ENCODE measurements at places on chromosomes 7 and 10. TPM values are rescaled to one million over a fixed set of nuclear protein-coding genes. Genes with fewer than 3 reads are reported as not detected.
A peak's percentile ranks its signal among the peaks of the same experiment; 100 is the strongest.

DNA sequence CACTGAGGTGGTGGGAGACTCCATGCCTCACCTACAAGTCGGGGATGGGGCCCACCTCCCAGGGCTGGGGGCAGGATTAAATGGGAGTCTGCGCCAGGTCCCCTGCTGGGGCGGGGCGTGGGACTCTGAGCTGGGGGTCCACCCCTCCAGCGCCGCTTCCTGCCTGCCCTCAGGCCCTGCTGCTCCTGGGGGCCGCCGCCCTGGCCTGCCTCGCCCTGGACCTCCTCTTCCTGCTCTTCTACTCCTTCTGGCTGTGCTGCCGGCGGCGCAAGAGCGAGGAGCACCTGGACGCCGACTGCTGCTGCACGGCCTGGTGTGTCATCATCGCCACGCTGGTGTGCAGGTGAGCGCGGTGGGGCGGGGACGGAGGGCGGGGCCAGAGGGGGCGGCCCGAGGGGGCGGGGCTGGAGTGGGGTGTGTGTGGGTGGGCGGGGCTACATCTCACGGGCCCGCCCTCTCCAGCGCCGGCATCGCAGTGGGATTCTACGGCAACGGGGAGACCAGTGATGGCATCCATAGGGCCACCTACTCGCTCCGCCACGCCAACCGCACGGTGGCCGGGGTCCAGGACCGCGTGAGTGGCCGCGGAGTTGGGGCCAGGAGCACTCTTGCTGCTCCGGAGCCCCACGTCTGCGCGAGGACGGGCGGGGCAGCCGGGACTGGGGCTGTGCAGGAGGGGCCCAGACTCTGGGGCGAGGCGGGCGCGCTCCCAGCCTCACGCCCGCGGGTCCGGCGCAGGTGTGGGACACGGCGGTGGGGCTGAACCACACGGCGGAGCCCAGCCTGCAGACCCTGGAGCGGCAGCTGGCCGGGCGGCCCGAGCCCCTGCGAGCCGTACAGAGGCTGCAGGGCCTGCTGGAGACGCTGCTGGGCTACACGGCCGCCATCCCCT lies 15.1 kb downstream of the TTYH3 start:
- DNase-seq: no peak

DNA sequence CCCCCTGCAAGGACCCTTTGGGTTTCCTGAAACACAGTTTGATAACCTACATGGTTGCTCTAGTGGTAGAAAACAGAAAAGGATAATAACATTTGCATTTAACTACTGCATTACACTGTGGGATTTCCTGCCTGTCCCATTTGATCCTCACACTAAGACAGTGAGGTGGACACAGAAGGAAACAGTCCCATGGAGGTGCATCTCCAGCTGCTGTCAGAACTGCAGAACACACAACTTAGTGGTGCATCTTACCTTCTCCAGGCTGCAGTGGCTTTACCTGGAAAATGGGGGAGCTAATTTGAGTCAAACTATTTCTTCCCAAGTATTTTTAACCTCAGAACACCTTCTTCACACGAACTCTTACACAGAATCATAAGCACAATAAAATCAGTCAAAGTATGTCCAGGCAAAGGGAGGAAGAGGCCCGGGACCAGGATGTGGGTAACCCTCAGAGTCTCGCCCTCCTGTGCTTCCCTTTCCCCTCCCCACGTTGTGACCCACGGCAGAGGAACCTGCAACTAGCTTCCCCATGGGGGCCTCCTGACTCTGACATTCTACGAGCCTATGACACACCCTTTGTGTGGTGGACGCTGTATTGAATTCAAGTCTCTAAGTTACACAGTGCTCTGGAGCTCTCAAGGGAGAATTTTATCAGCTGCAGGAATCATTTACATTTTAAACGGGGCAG lies 33.7 kb downstream of the SCRN1 start:
- DNase-seq: no peak

MINDY4 gene
- total RNA-seq: 6.0 TPM

GRCh38 chr10:26274391-26274790 lies 57.8 kb downstream of the GAD2 start:
- peak; percentile 15 for DNase-seq

DNA sequence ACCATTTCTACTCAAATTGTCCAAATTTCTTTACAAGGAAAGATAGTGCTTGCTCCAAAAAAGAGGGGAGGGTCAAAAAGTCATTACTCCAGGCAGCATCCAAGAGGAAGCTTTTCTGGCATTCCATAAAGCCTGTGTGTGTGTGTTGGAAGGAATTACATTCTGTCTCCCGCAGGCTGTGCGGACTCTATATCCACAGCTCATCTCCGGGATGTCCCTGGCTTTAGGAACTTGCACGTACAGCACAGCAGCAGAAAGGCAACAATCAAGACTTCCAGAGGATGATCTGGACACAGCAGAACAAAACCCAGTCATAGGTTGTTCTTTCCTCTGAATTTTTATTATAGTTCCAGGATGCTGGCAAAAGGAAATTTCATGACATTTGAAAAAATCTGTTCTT lies 94.8 kb downstream of the ITIH5 start:
- no peak for DNase-seq

- DNase-seq: no peak
These were observed 74.7 kb upstream of the CAMK2B start for GRCh38 chr7:44400033-44400511.

DNA sequence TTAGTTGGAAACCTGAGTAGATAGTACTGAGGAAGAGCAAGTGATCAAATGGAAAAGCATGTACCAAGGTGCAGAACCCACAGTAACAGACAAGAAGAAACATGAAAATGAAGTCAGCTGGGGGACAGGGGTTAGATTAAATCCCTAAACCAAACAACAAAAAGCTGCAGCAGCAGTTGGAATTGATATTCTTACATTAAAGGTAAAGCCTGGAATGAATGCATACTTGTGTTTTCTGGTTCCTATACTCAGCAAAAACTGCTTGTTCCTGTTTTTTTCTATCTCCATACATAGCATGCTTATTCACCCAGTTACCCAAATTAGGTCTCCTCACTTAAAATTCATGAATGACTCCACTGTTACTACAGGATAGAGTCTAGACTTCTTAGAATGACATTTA lies 92.4 kb downstream of the TPST1 start:
- no peak for DNase-seq

DNA sequence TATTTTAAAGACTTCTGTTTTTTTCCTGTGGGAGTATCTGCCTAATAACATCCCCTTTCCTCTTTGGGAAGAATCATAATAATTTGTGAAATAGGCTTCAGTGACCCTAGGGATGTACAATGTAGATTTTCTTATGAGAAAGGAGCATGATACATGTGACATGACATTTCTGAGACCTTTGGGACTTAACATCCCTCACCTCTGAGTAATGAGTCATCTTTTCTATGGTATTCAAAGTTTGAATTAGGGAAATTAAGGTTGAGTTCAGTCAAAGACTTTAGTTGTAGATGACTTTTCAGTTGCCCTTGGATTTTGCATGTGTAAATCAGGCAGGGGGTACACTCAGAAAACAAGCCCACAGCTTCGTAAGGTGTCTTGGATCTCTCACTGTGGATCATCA lies 14.3 kb downstream of the GRK5 start:
- no peak for DNase-seq

DNA sequence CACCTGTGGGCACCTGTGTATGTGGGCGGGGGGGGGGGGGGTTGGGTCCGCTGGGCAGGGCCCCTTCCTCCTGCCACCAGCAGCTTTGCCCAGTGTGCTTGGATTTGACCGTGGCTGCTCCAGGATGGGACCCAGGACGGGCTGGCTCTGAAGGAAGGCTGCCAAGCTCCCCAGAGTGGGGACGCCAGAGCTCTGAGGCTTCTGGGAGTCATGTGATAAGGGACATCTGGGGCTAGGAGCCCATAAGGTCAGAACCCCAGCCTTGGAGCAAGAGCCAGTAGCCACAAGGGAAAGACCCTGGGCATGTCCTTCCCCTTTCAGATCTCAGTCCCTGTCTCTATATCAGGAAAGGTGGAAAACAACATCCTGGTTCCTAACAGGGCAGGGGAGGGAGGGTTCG lies 21.8 kb upstream of the AMZ1 start:
- no peak for DNase-seq

SEPHS1 gene
- 31.6 TPM for total RNA-seq

GRCh38 chr7:88546808-88547207 lies 212.7 kb upstream of the ZNF804B start:
- no peak for DNase-seq

UCMA gene
- not detected for total RNA-seq

FAM180A gene
- 35.3 TPM for total RNA-seq

- DNase-seq: no peak
These were observed 72.4 kb upstream of the KDM7A start for GRCh38 chr7:140249036-140249806.

HOXA10 gene
- total RNA-seq: not detected

GRCh38 chr10:31896968-31897384 lies 31.7 kb downstream of the ARHGAP12 start:
- no peak for DNase-seq
